ENCODE measurements at places on chromosomes 11 and 22. TPM values are rescaled to one million over a fixed set of nuclear protein-coding genes. Genes with fewer than 3 reads are reported as not detected.

GRCh38 chr22:34972191-34972897, 93.6 kb upstream of the ISX start:
- no peaks in the 10 kb centered on the region for H3K36me3 ChIP-seq
- no peak overlapping the region for H3K27ac ChIP-seq
- no peaks in the 10 kb centered on the region for H3K4me1 ChIP-seq
- no peak overlapping the region for H3K4me3 ChIP-seq
- H3K27me3 ChIP-seq, result no peaks in the 10 kb centered on the region

DNA sequence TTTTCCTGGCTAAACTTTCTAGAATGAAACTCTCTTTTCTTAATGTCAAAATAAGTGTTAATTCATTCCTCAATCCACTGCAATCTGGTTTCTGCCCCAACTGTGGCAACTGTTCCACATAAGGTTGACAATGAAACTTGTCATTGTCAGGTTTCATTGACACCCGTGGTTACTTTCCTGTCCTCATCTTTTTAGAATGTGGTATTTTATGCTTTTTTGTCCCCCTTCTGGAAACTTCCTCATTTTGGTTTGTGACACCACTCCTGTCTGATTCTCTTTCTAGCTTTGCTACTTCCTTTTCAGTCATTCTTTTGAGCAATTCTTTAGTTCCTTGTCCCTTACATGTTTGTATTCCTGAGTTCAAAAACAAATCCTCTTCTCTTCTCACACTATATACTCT, 7.5 kb upstream of the PDE3B start:
- no peaks in the 10 kb centered on the region for H3K27me3 ChIP-seq
- H3K27ac ChIP-seq, result no peak overlapping the region
- H3K4me3 ChIP-seq, result no peak overlapping the region
- H3K36me3 ChIP-seq, result no peaks in the 10 kb centered on the region
- no peak for DNase-seq

DNA sequence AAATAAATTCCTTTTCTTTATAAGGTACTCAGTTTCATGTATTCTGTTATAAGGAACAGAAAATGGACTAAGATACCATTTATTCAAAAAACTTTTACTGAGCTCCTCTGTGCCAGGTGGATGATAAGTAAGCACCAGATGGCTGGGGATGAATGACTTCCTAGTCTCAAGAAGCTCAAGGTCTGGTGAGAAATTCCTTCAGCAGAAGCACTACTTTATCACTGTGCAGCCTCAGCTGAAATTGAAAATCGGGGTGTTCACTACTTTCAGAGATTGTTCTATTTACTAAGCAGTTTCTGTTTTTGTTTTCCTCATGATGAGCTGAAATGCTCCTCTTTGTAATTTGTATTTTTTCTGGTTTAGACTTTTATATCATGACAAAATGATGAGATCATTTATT, 7.8 kb downstream of the LDHAL6A start:
- DNase-seq, result no peak
- no peak overlapping the region for H3K27ac ChIP-seq
- H3K4me3 ChIP-seq, result no peak overlapping the region
- H3K4me1 ChIP-seq, result no peaks in the 10 kb centered on the region

The TRPM5 gene
- total RNA-seq, result under 0.01 TPM

The TSPAN32 gene
- not detected for total RNA-seq

- no peaks in the 10 kb centered on the region for H3K36me3 ChIP-seq
- H3K27ac ChIP-seq, result no peak overlapping the region
- no peak overlapping the region for H3K4me3 ChIP-seq
- no peak for DNase-seq
- no peaks in the 10 kb centered on the region for H3K4me1 ChIP-seq
Measured at GRCh38 chr11:111502611-111503010, 9.6 kb downstream of the BTG4 start.

DNA sequence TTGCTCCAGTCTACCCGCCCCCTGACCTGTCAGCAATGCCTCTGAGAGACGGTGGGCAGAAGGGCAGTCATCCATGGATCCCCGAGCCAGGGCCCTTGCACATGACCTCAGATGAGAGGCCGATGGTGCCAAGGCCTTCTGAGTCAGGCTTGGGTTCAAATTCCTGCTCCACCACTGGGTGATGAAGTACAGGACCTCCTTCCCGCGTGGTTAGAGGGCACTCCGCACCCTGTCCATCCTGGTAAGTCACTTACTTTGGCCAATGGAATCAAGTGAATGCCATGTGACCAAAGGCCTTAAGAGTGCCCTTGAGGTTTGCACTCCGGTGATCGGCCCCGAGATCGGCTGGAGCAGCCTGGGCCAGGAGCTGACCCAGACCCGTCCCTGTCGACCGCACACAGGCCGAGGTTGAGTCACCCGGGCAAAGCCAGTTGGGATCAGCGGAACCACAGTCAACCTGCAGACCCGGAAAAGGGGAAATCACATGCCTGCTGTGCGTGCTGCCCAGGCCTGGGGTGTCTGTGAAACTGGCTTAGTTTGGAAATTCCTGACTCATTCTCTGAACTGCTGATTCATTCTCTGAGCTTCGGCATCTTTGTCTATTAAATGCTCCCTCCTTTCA, 48.9 kb downstream of the RTL6 start:
- no peaks in the 10 kb centered on the region for H3K36me3 ChIP-seq
- H3K4me1 ChIP-seq, result peaks cover 3% of the 10 kb centered on the region
- no peak for DNase-seq
- H3K27me3 ChIP-seq, result no peaks in the 10 kb centered on the region

DNA sequence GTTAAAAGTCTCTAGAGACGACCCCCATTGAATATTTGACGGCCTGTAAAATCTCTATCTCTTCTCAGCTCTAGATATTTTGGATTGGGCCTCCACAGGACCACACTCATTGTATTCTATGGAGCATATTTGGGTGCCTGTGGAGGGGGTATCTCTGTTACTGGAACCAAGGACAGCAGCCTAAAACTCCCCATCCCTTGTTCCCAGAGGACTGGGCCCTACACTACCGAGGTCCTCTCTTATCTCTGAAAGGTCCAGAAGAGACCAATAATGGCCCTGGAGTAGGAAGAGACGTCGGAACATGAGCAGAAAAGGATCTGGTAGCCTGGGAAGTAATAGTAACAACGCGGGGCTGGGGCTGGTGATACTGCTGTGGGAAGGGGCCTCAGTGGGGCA, 542 bp downstream of the HPS4 start:
- peaks cover 2% of the 10 kb centered on the region for H3K36me3 ChIP-seq
- H3K27ac ChIP-seq, result peak overlapping the region; percentile 80
- H3K27me3 ChIP-seq, result no peaks in the 10 kb centered on the region
- H3K4me1 ChIP-seq, result peaks cover 65% of the 10 kb centered on the region
- peak overlapping the region; percentile 71 for H3K4me3 ChIP-seq

- peak overlapping the region; percentile 87 for H3K27ac ChIP-seq
- H3K36me3 ChIP-seq, result peaks cover 28% of the 10 kb centered on the region
Measured at GRCh38 chr11:66068154-66068821, 1.8 kb upstream of the PACS1 start.

GRCh38 chr11:86247608-86248007, 3.1 kb downstream of the EED start:
- H3K4me1 ChIP-seq, result peaks cover 38% of the 10 kb centered on the region
- no peaks in the 10 kb centered on the region for H3K27me3 ChIP-seq
- no peaks in the 10 kb centered on the region for H3K36me3 ChIP-seq
- no peak overlapping the region for H3K27ac ChIP-seq
- DNase-seq, result no peak

- DNase-seq, result peak; percentile 23
- H3K27me3 ChIP-seq, result no peaks in the 10 kb centered on the region
- H3K4me1 ChIP-seq, result no peaks in the 10 kb centered on the region
Measured at GRCh38 chr11:76653674-76654284, 16.8 kb downstream of the LRRC32 start.

The ACTN3 gene
- not detected for total RNA-seq

- H3K4me3 ChIP-seq, result no peak overlapping the region
- H3K36me3 ChIP-seq, result no peaks in the 10 kb centered on the region
- H3K4me1 ChIP-seq, result no peaks in the 10 kb centered on the region
- no peak for DNase-seq
Measured at GRCh38 chr11:134858783-134859480, 446.9 kb upstream of the B3GAT1 start.

GRCh38 chr22:44175676-44176075, 5.0 kb upstream of the PARVG start:
- H3K4me1 ChIP-seq, result no peaks in the 10 kb centered on the region
- DNase-seq, result no peak
- H3K36me3 ChIP-seq, result no peaks in the 10 kb centered on the region
- no peak overlapping the region for H3K27ac ChIP-seq
- H3K4me3 ChIP-seq, result no peak overlapping the region
- H3K27me3 ChIP-seq, result no peaks in the 10 kb centered on the region

DNA sequence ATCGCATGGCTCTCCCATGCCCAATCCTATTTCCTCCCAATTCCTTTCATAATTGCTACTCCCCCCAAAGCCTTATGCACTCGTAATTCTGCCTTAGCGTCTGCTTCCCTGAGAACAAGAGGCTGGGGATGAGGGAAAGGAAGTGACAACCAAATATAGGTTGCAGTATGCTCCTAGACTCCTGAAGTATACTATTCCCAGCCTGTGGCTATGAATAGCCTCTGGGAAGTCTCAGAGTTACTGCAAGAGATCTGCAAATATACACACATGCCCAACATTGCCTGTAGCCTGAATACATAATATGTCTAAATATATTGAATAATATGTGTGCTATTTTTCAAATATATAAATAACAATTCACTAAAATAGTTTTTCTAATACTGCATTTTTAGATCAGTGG, 96.1 kb upstream of the CD44 start:
- peaks cover 23% of the 10 kb centered on the region for H3K4me1 ChIP-seq
- no peak for DNase-seq
- no peak overlapping the region for H3K4me3 ChIP-seq
- no peaks in the 10 kb centered on the region for H3K36me3 ChIP-seq
- H3K27me3 ChIP-seq, result no peaks in the 10 kb centered on the region

DNA sequence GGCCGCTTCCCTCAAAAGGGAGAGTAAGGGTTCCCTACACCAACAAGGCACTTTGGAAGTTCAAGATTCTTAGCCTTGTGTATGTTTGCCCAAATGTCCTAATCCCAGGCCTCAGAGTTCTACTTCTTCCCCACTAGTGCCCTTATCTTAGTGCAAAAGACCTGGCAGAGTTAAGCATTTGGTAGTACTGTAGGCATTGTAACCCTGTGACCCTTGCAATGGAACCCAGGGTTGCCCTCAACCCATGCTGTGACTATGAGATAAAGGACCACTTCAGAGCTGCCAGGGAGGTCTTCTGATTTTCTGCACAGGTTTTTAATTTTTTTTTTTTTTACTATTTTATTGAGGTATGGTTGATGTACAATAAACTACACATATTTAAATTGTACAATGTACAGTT, 65.1 kb downstream of the C11orf65 start:
- H3K4me3 ChIP-seq, result no peak overlapping the region
- DNase-seq, result no peak
- H3K4me1 ChIP-seq, result no peaks in the 10 kb centered on the region

DNA sequence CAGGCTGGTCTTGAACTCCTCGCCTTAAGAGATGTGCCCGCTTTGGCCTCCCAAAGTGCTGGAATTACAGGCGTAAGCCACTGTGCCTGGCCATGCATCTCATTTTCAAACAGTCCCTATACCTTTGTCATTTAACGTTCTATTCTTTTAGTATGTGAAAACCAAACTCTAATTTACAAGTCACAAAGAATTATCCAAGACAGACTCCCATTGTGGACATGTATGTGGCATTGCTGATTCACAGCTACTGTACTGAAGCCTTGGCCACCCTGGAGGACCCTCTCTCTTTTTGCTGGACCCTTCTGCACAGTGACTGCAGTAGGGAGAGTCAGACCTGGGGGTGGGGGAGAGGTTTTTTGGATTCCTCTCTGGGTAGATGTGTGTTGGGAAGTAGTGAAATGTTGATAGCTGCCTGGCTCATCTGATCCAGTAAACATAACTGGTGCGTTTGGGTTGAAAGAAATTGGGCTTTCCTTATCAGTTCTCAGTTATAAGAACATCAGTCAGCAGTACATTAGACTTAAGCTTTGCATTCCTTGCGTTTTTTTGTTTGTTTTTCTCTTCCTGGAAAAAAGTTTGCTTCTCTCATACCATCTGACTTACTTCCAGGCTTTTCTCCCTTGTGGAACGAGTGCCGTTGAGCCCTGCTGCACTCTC, 65.9 kb downstream of the MED15 start:
- H3K4me1 ChIP-seq, result peaks cover 13% of the 10 kb centered on the region
- H3K27me3 ChIP-seq, result no peaks in the 10 kb centered on the region
- no peak for DNase-seq
- H3K27ac ChIP-seq, result no peak overlapping the region
- H3K36me3 ChIP-seq, result peaks cover 49% of the 10 kb centered on the region

DNA sequence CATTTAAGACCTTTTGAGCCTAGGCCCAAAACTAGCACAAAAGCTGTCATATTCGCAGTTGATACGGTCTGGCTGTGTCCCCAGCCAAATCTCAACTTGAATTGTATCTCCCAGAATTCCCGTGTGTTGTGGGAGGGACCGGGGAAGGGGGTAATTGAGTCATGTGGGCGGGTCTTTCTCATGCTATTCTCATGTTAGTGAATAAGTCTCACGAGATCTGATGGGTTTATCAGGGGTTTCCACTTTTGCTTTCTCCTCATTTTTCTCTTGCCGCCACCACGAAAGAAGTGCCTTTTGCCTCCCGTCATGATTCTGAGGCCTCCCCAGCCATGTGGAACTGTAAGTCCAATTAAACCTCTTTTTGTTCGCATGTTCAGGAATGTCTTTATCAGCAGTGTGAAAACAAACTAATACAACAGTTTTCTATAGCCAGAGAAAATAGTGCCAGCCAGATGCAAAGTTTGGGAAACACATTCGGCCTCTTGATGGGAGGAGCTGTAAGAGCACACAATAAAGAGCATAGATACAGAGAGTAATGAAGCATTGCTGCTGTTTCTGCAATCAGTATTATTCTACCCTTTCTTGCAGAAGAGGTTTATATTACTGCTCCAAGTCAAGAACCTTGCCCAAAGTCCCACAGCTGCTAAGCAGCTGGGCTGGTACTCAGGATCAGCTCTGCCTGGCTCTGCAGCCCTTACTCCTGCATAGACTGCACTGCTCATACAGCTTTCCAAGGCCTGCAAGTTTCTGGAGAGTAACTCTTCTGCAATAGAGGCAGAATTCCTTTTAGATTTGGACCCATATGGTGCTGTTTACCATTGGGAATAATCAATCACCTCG, 2.0 kb upstream of the ZNF195 start:
- no peak overlapping the region for H3K27ac ChIP-seq
- peak; percentile 22 for DNase-seq
- H3K27me3 ChIP-seq, result no peaks in the 10 kb centered on the region
- no peak overlapping the region for H3K4me3 ChIP-seq

The DDI1 gene
- not detected for total RNA-seq

The C11orf87 gene
- not detected for total RNA-seq
